COLO829 (cell line): ENCODE measurements at places on chromosomes 7 and 10.

DNA sequence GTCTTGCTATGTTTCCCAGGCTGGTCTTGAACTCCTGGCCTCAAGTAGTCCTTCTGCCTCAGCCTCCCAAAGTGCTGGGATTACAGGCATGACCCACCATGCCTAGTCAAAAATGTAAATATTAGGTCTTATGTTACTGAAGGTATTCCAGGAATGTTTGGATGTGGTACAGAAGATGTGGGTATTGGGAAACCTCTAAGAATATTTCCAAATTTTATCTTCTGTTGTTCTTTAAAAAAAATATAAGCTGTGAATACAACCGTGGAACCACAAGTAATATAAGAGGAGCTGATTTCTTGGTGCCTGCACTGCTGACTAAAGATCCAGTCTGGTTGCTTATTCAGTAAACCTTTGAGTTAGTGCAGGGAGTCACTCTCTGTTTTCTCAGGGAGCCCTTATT lies 178.3 kb downstream of the AUTS2 start:
- no peak for DNase-seq

- peak; percentile 57 for DNase-seq
Measured at GRCh38 chr7:73822319-73823173, 8.2 kb upstream of the CLDN4 start.

DNA sequence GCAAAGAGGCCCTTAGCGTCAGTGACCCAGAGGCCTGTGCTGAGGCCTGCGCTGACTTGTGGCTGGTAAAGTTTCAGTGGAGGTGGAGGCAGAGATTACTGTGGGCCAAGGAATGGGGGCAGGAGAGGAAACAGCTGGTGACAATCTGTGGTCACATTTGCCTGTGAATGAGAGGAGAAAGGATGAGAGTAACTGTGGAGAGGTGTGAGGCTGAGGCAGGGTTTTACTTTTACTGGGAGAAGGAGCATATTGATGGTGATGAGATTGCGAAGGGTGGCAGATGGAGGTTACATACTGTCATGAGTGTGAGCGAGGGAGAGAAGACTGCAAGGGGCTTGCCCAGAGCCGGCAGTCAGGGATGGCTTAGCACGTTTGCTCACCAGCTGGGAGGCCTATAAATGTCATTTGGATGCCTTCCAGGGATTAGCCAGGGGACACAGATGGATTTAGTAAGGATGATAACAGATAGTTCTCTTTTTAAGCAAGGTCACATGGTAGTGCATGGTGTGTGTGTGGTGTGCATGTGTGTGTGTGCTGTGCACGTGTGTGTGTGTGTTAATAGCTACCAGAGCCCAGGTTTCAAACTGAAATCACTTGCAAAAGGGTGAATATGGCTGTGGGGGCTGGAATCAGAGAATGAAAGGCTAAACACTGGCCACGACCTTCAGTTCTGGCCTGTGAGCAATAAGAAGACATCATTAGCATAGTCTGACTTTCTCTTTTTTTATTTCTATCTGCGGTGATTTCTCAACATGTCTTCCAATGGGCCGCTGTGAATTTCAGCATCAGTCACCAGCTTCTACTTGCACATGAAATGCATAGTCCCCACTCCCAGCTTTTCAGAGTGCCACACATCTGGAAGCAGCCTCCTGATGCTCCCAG lies 291.5 kb upstream of the ZNF32 start:
- no peak for DNase-seq

GRCh38 chr10:87038786-87039185 lies 18.7 kb downstream of the FAM25A start:
- no peak for DNase-seq

GRCh38 chr10:98224509-98224908 lies 43.5 kb downstream of the LOXL4 start:
- no peak for DNase-seq
